ENCODE measurements at places on chromosomes 12 and 14. TPM values are rescaled to one million over a fixed set of nuclear protein-coding genes. Genes with fewer than 3 reads are reported as not detected.

The FAM222A gene
- 0.55 TPM for total RNA-seq

DNA sequence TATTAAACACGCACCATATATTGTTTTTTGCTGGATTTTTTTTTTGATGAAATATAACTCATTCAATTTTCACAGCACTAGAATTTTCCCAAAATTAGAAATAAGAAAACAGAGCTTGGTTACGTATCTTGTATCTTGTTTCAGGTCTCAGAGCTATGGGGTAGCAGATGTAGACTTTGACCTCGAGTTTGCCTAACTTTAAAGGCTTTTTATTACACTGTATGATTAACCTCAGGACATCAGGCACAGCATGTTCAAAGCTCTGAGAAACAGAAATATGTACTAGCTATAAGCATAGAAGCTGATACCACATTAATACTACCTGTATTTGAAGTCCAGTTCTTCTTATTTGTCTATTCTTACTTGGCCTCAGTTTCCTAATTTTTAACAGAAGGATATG is 171.9 kb upstream of the KITLG start:
- H3K4me1 ChIP-seq = no peaks in the 10 kb centered on the region
- no peak overlapping the region for H3K4me3 ChIP-seq
- no peaks in the 10 kb centered on the region for H3K36me3 ChIP-seq
- H3K27me3 ChIP-seq = no peaks in the 10 kb centered on the region
- H3K27ac ChIP-seq = no peak overlapping the region

- no peak for DNase-seq
- peaks cover 1% of the 10 kb centered on the region for H3K27me3 ChIP-seq
- no peaks in the 10 kb centered on the region for H3K4me1 ChIP-seq
- H3K4me3 ChIP-seq = no peak overlapping the region
- no peak overlapping the region for H3K27ac ChIP-seq
- peaks cover 4% of the 10 kb centered on the region for H3K36me3 ChIP-seq
Observed at GRCh38 chr12:75438059-75438754, 42.3 kb upstream of the GLIPR1 start.

The RAD9B gene
- total RNA-seq = 4.4 TPM

The TUBA1B gene
- total RNA-seq = 922 TPM

GRCh38 chr12:113244047-113244460 is 22.8 kb downstream of the TPCN1 start:
- H3K4me3 ChIP-seq = no peak overlapping the region
- H3K27ac ChIP-seq = no peak overlapping the region
- DNase-seq = no peak
- no peaks in the 10 kb centered on the region for H3K27me3 ChIP-seq

DNA sequence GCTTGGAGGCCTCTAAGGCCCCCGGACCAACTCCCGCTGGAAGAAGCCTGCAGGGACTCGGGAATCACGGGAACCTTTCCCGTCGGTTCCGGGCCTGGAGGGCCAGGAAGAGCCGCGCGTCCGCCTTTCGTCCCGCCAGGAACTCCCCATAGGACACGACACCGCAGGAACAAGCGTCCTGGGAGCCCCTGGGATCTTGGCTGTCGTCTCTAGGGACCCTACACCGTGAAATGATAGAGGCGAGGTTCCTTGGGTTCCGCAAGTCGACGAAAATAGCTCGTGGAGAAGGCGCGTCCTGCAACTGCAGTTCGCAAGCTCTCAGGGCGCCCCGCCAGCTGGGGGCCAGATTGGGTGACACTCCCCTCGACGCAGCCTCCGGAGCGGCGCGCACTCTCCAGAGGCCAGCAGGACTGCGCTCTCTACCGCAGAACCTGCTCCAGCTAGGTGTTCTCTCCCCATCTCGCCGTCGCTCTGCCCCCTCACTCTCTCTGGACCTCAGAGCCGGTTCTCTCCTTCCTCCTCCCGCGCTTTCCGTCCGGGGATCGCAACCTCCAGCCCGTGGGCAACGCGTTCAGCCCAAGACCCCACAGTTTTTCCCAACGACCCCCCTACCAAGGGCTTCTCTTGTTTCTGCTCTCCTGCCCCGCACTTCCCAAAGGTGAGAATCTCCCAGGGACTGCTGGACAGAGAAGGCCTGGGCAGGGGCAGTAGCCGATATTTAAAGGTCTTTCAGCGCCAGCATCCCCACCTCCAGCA is 776 bp downstream of the BMP4 start:
- peak; percentile 24 for DNase-seq
- no peaks in the 10 kb centered on the region for H3K36me3 ChIP-seq
- H3K4me1 ChIP-seq = peaks cover 31% of the 10 kb centered on the region
- H3K4me3 ChIP-seq = peak overlapping the region; percentile 77
- no peak overlapping the region for H3K27ac ChIP-seq

GRCh38 chr12:43896496-43896895 is 60.6 kb downstream of the TMEM117 start:
- H3K4me3 ChIP-seq = no peak overlapping the region
- H3K27ac ChIP-seq = no peak overlapping the region
- no peaks in the 10 kb centered on the region for H3K27me3 ChIP-seq
- no peaks in the 10 kb centered on the region for H3K4me1 ChIP-seq
- peaks cover 2% of the 10 kb centered on the region for H3K36me3 ChIP-seq

The DIO3 gene
- not detected for total RNA-seq

The SERPINA3 gene
- not detected for total RNA-seq

GRCh38 chr14:24411443-24412389 is 12.9 kb downstream of the NYNRIN start:
- H3K27ac ChIP-seq = no peak overlapping the region
- no peaks in the 10 kb centered on the region for H3K27me3 ChIP-seq
- peak; percentile 30 for DNase-seq
- no peak overlapping the region for H3K4me3 ChIP-seq

- peak within 1 kb of the TSS; percentile 81 for H3K27ac ChIP-seq
- H3K4me3 ChIP-seq = peak within 1 kb of the TSS; percentile 84
- peaks cover 9% of the 10 kb centered on the region for H3K36me3 ChIP-seq
- H3K27me3 ChIP-seq = no peaks in the 10 kb centered on the region
- peak; percentile 95 for DNase-seq
- H3K4me1 ChIP-seq = peaks cover 60% of the 10 kb centered on the region
Observed at GRCh38 chr14:63641473-63642228, at the start of gene WDR89. WDR89 (minus strand) TSS chr14:63641871; CDS start chr14:63599942, 41,929 bp downstream.

DNA sequence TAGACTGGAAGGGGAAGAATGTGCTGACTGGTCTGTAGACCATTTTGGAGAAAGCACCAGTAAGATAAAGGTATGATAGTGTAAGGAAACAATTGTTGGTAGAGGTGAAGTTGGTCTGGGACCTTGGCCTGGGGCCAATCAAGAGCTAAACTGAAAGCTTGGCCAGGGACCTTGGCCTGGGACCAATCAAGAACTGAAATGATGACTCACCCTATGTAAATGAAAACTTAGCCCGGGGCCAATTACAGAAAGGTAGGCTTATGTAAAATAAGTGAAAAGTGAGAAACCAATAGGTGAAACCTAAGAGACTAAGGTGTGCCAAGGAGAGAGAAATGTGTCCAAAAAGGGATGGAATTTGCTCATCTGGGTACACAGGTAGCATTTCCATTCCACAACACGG is 776.0 kb downstream of the C12orf50 start:
- H3K4me3 ChIP-seq = no peak overlapping the region
- H3K27me3 ChIP-seq = no peaks in the 10 kb centered on the region
- DNase-seq = no peak
- H3K4me1 ChIP-seq = no peaks in the 10 kb centered on the region
- H3K36me3 ChIP-seq = no peaks in the 10 kb centered on the region

- peaks cover 36% of the 10 kb centered on the region for H3K27me3 ChIP-seq
- no peak overlapping the region for H3K27ac ChIP-seq
- no peaks in the 10 kb centered on the region for H3K36me3 ChIP-seq
- peaks cover 20% of the 10 kb centered on the region for H3K4me1 ChIP-seq
Observed at GRCh38 chr14:61229475-61229888, 51.7 kb downstream of the TMEM30B start.

- no peak overlapping the region for H3K4me3 ChIP-seq
- H3K36me3 ChIP-seq = no peaks in the 10 kb centered on the region
- no peaks in the 10 kb centered on the region for H3K27me3 ChIP-seq
- H3K4me1 ChIP-seq = no peaks in the 10 kb centered on the region
- no peak for DNase-seq
Observed at GRCh38 chr12:65430571-65431306, 152.3 kb downstream of the MSRB3 start.

The PARPBP gene
- 19.1 TPM for total RNA-seq

GRCh38 chr12:30706476-30706875 is 10.8 kb upstream of the IPO8 start:
- H3K4me1 ChIP-seq = no peaks in the 10 kb centered on the region
- H3K36me3 ChIP-seq = no peaks in the 10 kb centered on the region
- no peak overlapping the region for H3K27ac ChIP-seq
- no peak overlapping the region for H3K4me3 ChIP-seq
- DNase-seq = no peak
- no peaks in the 10 kb centered on the region for H3K27me3 ChIP-seq

DNA sequence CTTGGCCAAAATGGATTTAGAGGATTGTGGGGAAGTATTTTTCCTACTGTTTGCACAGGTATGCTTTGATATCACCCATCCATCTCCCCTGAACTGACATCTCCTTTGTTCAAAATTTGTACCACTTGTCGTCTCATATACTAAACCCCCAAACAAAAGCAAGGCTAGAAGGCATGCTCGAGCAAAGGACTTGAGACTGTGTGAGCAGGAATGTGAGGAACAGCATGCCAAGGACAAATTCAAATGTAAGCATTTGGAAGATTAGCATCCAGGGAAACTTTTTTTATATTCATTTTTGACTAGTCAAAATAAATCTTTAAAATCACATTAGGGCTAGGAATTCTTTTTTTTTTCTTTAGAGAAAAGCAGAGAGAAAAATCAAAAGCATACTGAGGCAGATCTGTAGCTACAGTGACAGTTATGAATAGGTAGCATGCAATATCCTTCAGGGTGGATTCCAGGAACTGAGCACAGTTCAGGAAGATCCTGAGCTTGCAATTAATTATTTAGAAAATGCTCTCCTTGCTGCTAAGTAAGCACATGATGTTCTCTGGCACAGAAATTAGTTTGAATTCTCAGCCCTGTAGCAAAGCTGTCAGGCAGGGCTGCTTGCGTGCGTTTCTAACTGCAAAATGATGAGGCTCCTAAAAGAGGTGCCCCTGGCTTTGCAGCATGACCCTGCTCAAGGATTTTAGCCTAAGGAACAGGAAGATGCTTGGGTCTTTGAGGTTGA is 327.7 kb downstream of the LRIG3 start:
- DNase-seq = no peak
- H3K27me3 ChIP-seq = no peaks in the 10 kb centered on the region
- no peak overlapping the region for H3K27ac ChIP-seq
- no peaks in the 10 kb centered on the region for H3K36me3 ChIP-seq
- no peaks in the 10 kb centered on the region for H3K4me1 ChIP-seq
- no peak overlapping the region for H3K4me3 ChIP-seq

DNA sequence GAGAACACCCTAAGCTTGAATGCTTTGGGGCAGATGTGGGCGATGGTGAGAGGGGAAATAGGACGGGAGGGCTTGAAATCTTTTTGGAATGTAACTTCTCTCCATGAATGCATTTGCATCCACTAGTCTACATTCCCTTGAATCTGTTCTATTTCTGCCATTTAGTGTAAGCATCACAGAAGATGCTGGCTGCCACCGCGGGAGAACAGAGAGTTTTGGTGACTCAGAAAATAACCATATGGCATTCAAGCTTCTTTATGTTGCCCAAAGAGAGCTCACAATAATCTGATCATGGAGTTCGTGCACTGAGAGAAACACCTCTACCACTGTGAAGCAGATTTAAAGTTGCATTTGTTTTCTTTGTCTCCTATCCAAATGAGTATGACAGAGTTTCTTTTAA is 52.6 kb upstream of the OTX2 start:
- no peak overlapping the region for H3K4me3 ChIP-seq
- H3K36me3 ChIP-seq = no peaks in the 10 kb centered on the region
- no peak overlapping the region for H3K27ac ChIP-seq
- DNase-seq = no peak
- H3K4me1 ChIP-seq = no peaks in the 10 kb centered on the region

The ITGA5 gene
- total RNA-seq = 27.4 TPM

GRCh38 chr12:91110311-91110924 is 876 bp downstream of the LUM start:
- H3K4me3 ChIP-seq = no peak overlapping the region
- no peaks in the 10 kb centered on the region for H3K36me3 ChIP-seq
- no peak overlapping the region for H3K27ac ChIP-seq
- no peak for DNase-seq

- DNase-seq = no peak
- no peaks in the 10 kb centered on the region for H3K4me1 ChIP-seq
- peaks cover 34% of the 10 kb centered on the region for H3K27me3 ChIP-seq
- H3K4me3 ChIP-seq = no peak overlapping the region
- no peak overlapping the region for H3K27ac ChIP-seq
Observed at GRCh38 chr12:2574355-2574935, 220.3 kb upstream of the FKBP4 start.

The FAM186B gene
- 0.74 TPM for total RNA-seq

Data from activated T-cell treated with anti-CD3 and anti-CD28 coated beads, Interleukin-2, amount 50 U/mL, for 72 hours (primary cell).